ENCODE measurements at places on chromosomes 6 and 20.

GRCh38 chr6:24145690-24146131 lies 19.7 kb downstream of the NRSN1 start:
- no peak for DNase-seq

- DNase-seq, result no peak
These were observed 113.6 kb upstream of the ID4 start for GRCh38 chr6:19723545-19723944.

GRCh38 chr6:122610690-122611455 lies 668 bp downstream of the PKIB start:
- DNase-seq, result no peak

GRCh38 chr6:152050451-152051195 lies 243.1 kb downstream of the ESR1 start:
- no peak for DNase-seq

All from stimulated activated CD8-positive, alpha-beta memory T cell treated with anti-CD3 and anti-CD28 coated beads, Interleukin-12 subunit alpha, Interleukin-12 subunit beta, amount 100 ng/mL, for 4 hours (primary cell).